ENCODE measurements at places on chromosomes 7 and 10.

GRCh38 chr10:11210211-11210922 is 192.7 kb downstream of the CELF2 start:
- no peak for DNase-seq

GRCh38 chr10:52571516-52572182 is 200.9 kb downstream of the MBL2 start:
- no peak for DNase-seq

DNA sequence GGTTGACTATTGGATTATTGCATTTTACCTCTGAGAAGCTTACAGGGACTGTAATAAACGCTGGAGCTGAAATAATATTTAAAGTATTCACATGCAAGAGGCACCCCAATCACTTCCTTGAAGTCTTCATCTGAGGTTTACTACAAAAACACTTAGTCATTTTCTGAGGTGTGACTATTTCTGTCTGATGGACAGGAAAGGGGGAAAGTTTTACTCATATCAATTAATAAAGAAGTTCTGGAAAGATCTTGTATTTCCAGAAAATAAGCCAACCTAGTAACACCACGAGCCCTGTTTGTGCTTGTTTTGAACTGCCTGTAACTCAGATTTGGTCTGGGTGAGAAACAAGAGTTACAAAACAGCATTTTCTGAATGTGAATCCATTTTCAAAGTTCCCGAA is 63.9 kb upstream of the PRKCQ start:
- no peak for DNase-seq

- no peak for DNase-seq
These were observed 72.7 kb downstream of the DYNC1I1 start for GRCh38 chr7:95845007-95845406.

DNA sequence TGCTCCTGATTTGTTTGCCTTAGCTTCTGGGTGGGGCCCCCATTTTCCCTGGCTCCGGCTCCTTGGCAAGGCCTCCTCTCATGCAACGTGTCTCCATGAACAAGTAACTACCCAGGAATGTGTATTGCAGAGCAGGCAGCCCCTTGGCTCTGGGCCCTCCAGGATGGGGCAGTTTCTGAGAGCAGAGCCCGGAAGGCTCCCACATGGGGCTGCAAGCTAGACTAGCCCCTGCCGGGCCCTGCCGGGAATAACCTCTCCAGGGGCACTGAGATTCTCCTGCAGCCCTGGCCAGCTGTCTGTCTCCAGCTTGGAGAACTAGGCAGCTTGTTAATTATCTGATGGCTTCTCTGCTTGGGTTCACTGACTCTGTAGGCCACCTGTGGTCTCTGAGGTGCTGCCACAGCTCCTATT is 184.0 kb upstream of the INHBA start:
- DNase-seq: no peak

DNA sequence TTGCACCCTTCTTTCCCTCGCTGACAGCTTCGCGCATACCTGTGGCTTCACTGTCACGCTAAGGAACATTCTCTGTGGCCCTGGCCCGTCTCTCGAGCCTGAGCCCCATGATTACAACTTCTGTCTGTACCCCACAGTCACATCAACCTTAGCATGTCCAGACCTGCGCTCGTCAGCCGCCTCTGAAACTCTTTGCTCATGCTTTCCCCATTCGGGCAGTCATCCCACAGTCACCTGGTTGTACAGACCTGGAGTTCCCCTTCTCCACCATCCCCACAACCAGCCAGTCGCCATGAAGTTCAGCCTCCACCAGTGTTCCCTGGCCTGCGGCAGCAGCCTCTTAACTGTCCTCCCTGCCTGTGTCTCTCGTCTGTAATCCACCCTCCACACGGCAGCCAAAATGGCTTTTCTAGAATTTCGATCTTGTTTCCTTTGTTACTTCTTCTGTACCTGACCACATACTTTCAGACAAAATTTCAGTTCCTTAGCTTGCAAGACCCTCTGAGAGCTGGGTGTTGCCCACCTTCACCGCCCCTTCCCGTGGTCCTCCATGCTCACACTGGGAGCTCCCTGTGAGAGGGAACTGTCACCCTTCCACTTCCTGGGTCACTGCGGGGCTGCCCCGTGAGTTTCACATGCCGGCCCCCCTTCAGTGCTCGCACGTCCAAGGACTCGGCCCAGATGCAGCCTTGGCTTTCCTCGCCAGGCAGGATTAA is 229.2 kb downstream of the CELF2 start:
- DNase-seq: no peak

- no peak for DNase-seq
These were observed 13.3 kb upstream of the IFIT1B start for GRCh38 chr10:89364531-89364930.

DNA sequence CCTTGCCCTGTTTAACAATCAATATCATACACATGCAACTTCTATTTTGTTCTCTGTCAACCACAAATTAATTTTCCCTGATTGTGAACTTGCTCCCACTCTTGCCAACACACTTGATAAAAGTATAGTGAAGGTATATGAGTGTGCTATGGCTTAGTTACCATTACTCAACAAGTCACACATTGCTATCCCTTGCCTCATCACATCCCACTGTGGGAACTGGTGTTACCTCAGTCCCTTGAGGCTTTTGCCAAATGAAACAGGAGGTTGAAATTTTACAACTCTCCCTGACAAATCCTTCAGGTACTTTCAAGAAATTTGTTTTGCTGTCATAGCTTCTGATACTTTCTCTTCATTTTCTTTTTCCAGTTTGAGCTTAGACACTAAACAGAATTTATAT is 472.5 kb upstream of the SEMA3D start:
- no peak for DNase-seq

- DNase-seq: no peak
These were observed 39.2 kb downstream of the DDIT4 start for GRCh38 chr10:72312865-72313391.

DNA sequence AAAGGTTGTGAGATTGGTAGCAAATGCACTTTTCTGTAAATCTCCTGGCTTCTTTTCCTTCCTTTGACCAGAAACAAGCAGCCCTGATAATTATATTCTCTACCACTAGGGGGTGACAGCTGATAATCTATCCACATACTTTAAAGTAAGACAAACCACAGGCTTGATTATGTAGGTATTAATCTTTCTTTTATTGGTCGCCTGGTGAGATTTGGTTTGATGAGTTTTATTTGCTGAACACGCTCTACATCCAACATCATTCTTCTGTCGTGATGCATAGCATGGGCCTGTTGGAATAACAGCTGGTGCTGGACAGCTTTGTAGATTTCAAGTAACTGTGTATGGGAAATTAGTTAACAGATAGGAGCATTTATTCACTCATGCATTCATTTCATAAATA is 63.5 kb downstream of the ZNF365 start:
- no peak for DNase-seq

Data from upper lobe of left lung (tissue), 6 donors.